ENCODE measurements at places on chromosomes 4 and X.

- peak; percentile 86 for DNase-seq
These were observed 10.7 kb upstream of the CXCL8 start for GRCh38 chr4:73729534-73730165.

- peak; percentile 2 for DNase-seq
These were observed 109.2 kb downstream of the FHDC1 start for GRCh38 chr4:153045111-153045982.

DNA sequence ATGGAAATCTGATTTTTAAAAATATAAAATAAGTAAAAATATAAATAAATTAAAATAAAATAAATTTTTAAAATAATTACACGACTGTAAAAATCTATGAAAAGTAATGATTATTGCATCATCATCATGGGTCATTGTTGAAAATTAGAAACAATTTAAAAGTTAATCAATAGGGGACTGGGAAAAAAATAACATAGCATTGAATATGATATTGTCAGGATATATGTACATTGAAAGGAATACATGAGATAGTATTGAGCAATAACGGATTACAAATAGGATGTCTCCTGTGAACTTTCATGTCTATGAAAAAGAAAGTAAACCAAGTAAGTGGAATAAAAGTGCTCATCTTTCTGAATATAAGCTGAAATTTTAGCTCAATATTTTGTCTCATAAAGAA lies 566.8 kb upstream of the HTR2C start:
- DNase-seq: no peak

- no peak for DNase-seq
These were observed 72.6 kb upstream of the CPEB2 start for GRCh38 chr4:14929669-14930068.

GRCh38 chrX:110397339-110397738 lies 38.7 kb downstream of the RTL9 start:
- DNase-seq: no peak

GRCh38 chr4:84568496-84568895 lies 14.4 kb upstream of the CDS1 start:
- no peak for DNase-seq

DNA sequence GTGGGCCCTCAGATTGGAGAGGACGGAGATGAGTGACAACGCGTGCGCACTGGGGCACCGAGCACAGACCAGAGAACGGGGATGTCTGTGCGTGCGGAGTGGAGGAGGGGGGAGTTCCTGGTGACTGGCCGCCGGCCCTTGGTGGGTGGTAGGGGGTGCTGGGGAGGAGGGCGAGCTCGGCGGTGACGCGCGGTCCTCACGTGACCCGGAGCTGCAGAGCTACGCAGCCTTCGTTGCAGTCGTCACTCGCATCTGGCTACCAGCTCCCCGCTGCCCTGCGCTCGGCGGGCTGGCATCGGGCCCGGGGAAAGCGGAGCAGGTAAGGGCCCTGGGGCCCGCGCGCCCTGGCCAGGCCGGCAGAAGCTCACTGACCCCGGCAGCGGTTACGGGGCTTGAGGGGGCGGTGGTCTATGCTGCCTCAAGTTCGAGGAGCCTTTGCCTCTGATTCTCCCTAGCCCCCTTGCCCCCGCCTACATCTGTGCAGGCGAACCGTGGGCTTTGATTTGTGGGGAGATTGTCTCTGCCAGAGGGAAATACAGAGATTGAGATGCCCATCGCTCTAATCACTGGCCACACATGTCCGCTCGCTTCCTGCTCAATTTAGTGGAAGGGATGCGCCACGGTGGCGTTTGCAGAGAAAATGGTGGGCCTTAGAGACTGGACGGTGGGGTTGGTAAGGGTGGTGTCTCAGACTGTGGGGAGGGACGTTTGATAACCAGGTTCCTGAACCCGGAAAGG lies at the start of gene ARMCX4:
Gene ARMCX4 (plus strand): TSS at position 245 of the 738 bp plus-strand sequence. CDS start 3,134 bp downstream, outside the sequence.
- DNase-seq: peak; percentile 55

GRCh38 chr4:173513651-173514050 lies 16.4 kb downstream of the HAND2 start:
- DNase-seq: no peak

DNA sequence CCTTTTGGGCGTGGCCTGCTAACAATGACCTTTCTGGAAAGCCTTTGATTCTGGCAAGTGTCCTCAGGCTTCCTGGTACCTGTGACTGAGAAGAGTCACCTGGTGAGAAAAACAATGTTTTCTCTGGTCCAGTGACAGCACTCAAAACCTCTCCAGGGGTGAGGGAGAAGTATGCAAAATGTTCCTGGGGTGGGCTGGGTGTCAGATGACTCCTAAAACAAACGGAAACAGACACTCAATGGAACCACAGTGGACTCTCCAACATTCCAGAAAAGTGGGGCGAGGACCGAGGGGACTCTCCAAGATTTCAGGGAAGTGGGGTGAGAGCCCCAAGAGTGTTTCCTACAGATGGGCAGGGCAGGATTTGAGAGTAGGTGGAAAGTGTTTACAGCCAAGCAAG lies 69.5 kb downstream of the ANAPC4 start:
- no peak for DNase-seq

GRCh38 chr4:123381996-123382395 lies 14.6 kb upstream of the SPRY1 start:
- DNase-seq: no peak

- no peak for DNase-seq
These were observed 29.0 kb downstream of the SGMS2 start for GRCh38 chr4:107853444-107854355.

DNA sequence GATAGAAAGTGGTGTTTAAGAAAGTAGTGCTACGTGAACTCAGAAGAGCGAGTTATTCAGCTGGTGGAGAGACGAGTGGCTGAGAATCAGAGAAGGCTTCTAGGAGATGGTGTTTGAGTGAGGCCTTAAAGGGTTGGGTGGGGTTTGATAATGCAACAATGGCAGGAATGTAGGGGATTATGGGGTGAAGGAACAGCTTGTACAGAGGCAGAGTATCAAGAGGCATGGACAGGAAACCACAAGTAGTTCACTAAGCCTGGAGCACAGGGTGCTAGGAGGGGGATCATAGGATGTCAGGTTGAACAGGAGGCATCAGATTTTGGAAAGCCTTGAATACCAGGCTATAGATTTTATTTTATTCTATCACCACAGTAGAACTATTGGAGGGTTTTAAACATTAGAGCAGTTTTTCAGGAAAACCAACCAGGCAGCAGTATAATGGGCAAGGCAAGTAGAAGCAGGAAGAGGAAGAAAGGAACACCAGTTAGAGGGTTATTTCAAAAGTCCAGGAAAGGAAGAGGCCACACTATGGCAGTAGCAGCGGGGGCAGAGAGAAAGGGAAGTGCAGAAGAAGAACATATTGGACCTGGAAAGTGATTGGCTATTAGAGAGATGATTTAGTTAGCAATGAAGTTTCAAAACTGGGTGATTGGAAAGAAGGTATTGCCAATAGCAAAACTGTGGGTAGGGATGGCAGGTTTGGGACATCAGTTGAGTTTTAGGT lies 99.2 kb downstream of the DOCK11 start:
- no peak for DNase-seq

DNA sequence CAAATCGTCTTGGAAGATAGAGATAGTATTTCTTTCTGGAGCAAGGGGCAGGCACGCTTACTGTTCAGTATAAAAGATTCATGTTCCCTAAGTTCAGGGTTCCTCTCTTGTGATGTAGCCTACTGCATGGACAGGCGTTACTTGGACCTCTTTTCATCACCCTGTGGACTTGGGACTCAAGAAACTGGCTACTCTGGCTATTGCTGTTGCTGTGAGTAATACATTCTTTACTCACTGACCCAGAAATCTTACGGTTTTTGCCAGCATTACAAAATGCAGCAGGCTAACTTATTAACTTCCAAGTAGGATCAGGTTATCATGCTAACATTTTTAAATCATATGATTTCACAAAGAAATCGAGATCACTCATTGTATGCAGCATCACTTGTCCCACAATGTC lies 12.8 kb upstream of the GUCY1B1 start:
- peak; percentile 27 for DNase-seq

DNA sequence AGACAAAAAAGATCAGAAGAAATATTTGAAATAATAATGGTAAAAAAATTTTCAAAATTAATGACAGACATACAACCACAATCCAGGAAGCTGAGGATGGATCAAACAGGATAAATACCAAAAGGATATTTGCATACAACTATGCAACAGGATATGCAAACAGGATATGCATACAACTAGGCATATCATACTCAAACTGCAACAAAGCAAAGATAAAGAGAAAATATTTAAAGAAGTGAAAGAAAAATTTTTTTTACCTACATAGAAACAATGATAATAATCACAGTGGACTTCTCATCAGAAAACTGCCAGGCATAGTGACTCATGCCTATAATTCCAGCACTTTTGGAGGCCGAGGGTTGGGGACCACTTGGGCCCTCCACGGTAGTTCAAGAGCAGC lies 11.3 kb upstream of the DHX15 start:
- DNase-seq: no peak
